ENCODE measurements at places on chromosomes 3 and 15. TPM values are rescaled to one million over a fixed set of nuclear protein-coding genes. Genes with fewer than 3 reads are reported as not detected.
A peak's percentile ranks its signal among the peaks of the same experiment; 100 is the strongest.

NPAP1 gene
- polyA plus RNA-seq = 0.20 TPM

GRCh38 chr15:73996939-73997338 is 2.4 kb downstream of the PML start:
- no peak for DNase-seq

SYNPR gene
- 0.09 TPM for polyA plus RNA-seq

GRCh38 chr15:65286704-65287519 is at the start of gene PARP16:
PARP16 (minus strand) TSS chr15:65286883; CDS start chr15:65286426, 457 bp downstream.
- peak; percentile 92 for DNase-seq

- DNase-seq = no peak
These were observed 107.7 kb downstream of the CHCHD4 start for GRCh38 chr3:14016900-14017475.

DNA sequence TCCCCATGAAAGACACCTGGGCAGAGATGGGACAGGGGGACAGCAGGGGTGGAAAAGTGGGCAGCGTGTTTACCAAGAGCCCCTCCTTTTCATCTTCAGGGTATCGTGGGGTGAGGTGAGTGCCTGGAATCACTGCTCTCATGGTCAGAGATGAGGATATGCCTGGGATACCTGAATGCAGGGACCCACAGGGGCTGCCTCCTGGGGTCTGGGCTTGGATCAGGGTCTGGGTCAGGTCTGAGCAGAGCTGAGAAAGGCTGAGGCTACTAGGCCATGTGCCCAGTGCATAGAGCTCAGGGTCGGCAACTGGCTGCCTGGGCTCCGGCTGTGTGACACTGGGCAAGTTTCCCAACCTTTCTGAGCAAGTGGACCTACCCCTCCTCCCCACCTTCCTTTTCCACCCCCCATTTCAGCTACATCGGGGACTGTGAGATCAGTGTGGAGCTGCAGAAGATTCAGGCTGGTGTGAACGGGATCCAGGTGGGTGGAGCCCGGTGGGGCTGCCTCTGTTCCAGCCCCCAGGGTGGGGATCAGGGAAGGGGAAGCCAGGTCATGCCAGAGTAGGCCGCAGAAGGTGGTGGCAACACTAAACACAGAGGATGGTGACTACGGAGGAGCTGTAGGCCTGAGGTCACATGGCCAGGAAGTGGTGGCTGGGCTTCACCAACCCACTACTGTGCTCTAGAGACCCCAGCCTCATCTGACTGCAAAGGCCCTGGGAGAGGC is 24.5 kb downstream of the ESYT3 start:
- no peak for DNase-seq

- DNase-seq = no peak
These were observed 95.1 kb downstream of the LSAMP start for GRCh38 chr3:116350119-116350733.

STRIT1 gene
- polyA plus RNA-seq = 1.6 TPM

DNA sequence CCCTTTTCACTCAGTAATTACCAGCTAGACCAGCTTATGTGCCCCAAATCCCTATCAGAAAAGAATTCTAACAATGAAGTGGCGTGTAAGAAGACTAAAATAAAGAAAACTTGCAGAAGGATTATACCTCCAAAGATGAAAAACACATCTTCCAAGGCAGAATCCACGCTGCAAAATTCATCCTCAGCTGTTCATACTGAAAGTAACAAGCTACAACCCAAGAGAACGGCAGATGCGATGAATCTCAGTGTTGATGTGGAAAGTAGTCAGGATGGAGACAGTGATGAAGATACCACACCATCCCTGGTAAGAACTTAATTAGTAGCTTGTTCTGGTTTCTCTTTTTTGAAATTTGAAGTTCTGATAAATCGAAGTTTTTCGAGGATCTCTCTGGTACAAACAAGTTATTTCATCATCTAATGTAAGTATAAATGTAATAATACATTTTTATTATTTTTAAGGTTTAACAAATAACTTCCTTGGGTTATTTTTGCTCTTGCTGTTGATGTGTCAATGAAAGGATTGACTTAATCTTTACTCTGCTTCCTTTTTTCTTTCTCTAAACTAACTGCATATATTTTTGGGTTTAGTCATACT is 1.4 kb downstream of the WDR76 start:
- no peak for DNase-seq

GOLGA8T gene
- polyA plus RNA-seq = 0.71 TPM

DNA sequence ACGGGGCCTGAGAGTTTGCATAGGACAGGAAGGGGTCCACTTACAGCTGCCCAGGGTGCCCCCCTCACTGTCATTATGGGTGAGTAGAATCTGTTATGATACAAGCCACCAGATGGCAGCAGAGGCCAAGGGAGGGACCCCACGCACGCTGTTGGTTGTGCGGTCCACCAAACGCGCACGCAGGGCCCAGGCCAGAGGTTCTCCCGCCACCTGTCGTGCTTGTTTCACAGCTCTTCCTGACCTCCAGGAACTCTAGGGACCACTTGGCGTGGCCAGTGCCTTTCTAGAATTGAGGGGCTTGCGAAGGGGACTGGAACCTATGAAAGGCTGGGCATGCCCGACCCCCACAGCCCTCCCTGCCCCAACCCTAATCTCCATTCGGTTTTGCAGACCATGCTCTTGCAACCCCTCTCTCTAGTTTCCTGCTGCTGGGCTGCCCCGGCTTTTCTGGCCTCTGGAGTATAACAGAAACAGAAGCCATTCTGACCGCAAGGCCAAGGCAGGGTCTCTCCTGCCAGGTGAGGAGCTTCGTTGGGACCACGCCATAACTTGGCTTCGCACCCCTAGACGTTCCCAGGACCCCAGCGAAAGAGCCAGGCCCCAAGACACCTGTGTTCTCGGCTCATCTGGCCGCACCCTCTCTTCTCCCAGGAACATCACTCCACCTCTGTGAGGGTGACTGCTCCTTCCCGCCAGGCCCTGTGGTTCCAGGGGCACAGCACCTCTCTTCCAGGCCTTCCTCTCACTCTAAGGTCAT is 46.0 kb downstream of the ALDH1L1 start:
- peak; percentile 57 for DNase-seq

- DNase-seq = no peak
These were observed 24.4 kb downstream of the RLBP1 start for GRCh38 chr15:89196994-89197393.

DNA sequence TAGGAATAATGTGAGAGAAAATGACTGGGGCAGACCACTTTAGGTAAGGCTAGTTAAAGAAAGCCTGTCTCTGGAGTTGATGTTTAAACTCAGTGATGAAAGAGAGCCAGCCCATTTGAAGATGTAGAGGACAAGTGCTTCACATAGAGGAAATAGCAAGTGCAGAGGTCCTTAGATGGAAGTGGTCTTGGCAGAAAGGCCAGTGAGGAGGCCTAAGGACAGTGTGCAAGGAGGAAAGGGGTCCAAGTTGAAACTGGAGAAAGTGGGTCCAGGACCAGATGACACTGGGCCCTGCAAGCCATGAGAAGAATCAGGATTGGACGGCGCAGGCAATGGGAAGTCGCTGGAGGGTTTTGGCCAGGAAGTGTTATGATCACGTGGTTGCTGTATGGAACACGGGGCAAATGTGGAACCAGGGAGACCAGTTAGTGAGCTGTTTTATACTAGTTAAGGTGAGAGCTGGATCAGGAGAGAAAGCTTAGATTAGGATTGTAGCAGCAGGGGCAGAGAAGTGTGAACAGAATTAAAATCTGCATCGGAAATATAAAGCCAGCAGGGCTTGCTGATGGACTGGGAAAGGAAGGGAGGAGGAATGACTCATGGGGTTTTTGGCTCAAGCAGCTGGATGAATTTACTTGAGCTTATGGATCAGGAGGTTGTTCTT is 48.0 kb upstream of the SCAANT1 start:
- DNase-seq = no peak

GRCh38 chr3:98692787-98693473 is 70.2 kb upstream of the ST3GAL6 start:
- no peak for DNase-seq

- DNase-seq = no peak
These were observed 666.5 kb downstream of the SQOR start for GRCh38 chr15:46301291-46301690.

DLL4 gene
- 6.6 TPM for polyA plus RNA-seq

- DNase-seq = no peak
These were observed 297.4 kb upstream of the EPHA3 start for GRCh38 chr3:88809993-88810392.

DNA sequence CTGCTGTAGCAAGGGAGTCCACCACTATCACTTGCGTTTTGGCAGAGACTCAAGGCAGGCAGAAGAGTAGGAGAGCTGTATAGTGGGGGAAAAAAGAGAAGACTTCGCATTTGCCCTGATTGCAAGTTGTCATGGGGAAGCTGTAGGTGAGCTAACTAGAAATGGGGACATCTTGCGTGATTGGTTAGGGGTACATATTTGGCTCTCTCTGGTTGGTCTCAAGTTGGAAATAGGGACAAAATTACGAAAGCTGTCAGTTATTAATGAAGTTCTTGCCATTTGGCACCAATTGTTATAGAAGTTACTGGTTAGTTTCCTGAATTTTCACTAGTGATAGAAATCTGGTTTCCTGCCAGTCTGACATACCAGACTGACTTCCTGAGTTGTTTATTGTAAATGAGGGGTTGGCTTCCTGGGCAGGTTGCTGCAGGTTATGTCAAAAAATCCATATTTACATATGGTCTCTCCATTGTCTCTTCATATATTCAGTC is 8.2 kb upstream of the SENP7 start:
- no peak for DNase-seq

DNA sequence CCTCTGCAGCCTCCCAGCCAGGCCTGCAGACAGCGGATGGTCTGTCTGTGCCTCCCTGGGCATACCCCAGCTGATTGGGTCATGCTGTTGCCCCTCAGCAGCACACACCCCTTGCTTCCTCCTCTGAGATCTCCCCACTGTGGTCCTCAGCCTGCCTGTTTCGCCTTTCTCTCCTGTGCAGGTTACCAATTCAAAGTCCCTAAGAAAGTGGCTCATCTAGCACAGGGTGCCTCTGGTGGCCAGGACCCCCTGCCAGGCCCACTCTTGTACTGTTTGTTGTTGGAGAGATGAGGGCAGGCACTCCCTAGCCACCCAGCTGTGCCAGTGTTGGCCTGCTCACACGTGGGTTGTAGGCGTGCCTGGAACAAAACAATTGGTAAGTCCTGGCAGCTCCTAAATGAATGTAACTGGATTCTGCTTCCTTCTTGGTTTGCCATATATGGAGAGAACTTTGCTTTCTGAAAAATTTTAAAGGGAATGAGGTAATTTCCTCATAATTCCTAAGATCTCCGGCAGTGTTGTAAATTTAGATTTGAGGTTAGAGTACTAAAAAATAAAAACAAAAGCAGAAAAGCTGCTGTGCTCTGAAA is 213.2 kb upstream of the IL12A start:
- no peak for DNase-seq

- no peak for DNase-seq
These were observed 136.2 kb downstream of the TNIK start for GRCh38 chr3:171323938-171324536.

- no peak for DNase-seq
These were observed 2.8 kb upstream of the ABHD2 start for GRCh38 chr15:89085289-89085926.

DNA sequence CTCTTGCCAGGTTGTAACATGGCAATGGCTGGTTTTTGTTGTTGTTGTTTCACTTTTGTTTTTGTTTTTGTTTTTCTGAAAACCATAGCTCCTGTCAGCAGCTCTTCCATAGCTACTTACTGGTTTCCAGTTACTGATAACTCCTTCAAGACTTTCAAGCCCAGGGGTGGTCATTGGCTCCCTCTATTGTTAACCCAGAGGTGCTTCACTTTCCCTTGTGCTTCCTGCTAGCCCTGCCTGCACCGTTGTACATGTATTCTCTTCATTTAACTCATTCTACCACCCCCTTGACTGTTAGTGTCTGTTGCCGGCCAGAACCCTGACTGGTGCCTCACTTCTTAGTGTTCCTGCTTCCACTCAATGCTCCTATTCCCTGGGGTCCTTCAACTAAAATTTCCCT is 4.2 kb upstream of the TRAT1 start:
- DNase-seq = no peak

- no peak for DNase-seq
These were observed 309.5 kb downstream of the THSD4 start for GRCh38 chr15:71424765-71425164.

SEMA3F gene
- 87.7 TPM for polyA plus RNA-seq

GRCh38 chr3:44982817-44983216 is 6.8 kb downstream of the EXOSC7 start:
- no peak for DNase-seq

GRCh38 chr3:78337801-78338211 is 1297.9 kb downstream of the ROBO2 start:
- DNase-seq = peak; percentile 7

DNA sequence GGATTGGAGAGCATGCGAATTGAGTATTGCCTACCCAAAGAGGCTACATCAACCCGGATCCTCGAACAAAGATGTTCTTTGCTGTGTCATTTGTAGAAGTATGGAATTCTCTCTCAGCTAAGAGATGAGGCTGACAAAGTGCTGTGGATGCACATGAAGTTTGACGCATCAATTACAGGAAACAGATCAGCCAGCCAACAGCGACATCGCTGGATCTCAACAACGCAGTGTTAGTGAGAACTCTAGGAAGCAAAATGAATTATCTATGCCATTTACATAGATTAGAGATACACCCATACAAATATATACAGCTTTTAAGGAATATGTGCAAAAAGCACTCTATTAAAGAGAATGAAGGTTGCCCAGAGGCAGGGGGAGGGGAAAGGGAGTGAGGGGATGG is 160.6 kb upstream of the RGMA start:
- no peak for DNase-seq

All from renal pelvis (tissue), 12 donors.